Activated B cell treated with CpG ODN at 0.5 μM for 24 hours (primary cell): ENCODE measurements at places on chromosomes 11 and 22.
A peak's percentile ranks its signal among the peaks of the same experiment; 100 is the strongest.

DNA sequence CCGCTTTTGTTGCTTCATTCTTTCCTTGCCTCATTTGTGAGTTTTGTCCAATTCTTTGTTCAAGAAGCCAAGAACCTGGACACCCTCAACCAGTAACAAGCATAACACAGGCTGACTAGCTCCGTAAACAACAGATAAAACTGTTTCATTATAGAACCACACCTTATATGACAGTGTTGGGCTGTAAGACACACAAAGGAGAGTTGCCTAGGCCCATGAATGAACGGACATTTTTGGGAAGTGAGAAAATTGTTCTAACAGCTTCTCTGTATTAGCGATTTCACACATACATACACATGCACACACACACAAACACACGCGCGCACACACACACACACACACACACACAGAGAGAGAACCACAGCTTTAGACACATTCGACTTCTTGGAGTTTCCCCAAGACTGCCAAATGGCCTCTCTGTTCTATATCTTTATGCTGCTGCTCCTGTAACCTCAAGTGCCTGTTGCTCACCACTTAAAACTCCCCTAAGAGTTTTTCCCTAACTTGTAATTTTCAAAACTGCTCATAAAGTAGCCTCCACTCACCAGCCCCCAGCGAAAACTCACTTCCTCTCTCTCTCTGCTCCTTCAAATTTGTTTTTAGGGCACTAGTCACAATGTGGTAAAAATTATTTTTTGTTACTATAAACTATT is 35.9 kb downstream of the CTSC start:
- DNase-seq, result peak; percentile 16

DNA sequence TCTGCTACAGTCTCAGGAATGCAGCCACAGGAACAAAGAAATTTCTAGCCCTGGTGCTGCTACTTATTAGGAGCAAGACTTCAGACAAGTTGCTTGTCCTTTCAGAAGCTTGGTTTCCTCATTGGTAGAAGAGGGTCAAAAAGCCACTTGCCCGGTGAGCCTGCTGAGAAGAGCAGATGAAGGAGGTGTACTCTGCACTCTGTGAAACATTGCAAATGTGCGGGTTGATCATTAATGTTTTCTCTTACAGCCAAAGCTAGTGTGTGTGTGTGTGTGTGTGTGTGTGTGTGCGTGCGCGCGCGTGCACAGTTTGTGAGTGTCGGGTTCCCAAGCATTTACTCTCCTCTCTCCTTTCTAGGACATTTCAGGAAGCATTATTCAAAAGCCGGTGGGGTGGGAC is 86.3 kb upstream of the NNMT start:
- DNase-seq, result no peak

DNA sequence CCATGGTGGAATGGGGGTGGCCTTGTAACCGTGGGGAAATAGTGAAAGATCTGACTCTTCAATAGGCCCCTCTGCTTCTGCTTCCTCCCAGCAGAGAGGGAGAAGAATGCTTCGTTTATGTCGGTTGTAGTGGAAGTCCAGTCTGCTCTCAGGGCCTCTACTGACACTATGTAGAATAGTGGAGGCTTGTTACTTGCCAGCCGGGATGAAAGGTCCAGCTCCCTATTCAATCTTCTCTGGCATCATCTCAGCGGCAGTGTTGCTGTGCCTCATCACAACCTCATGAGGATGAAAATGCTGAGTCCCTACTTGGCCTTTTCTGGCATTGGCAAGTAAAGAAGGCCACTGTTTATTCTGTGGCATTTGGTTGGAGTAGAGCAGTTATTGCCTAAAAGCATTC is 820.9 kb upstream of the TENM4 start:
- DNase-seq, result no peak

DNA sequence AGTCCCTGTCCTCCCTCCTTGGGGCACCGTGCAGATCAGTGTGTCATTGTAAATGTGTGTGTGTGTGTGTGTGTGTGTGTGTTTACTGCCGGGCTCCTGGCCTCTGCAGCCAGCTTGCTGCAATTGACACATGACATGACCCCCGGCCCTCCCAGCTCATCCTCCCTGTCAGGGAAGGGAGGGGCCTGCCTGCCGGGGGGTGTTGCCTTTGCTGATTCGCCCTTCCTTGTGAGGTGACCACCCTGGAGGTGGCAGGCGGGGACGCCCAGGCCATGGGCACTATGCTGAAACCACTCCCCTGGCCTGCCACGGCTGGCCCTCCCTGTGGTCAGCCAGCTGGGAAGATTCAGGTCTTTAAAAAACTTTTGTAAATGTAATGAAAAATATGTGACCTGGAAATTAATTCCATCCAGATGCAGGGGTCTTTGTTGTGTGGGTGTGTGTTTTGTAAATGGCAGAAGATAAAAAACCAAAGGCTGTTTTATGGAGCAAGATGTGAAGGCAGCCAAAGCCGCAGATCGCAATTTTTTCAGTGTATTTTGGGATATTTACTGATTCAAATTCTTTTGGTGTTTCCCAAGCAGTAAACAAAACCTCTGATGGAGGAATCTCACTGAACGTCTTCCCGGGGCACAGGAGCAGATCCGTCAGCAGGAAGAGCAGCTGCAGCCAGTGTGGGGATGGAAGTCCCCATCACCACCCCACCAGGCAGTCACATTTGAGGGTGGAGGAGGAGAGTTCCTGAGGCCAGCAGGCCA is 23.2 kb downstream of the SHISAL1 start:
- DNase-seq, result no peak

DNA sequence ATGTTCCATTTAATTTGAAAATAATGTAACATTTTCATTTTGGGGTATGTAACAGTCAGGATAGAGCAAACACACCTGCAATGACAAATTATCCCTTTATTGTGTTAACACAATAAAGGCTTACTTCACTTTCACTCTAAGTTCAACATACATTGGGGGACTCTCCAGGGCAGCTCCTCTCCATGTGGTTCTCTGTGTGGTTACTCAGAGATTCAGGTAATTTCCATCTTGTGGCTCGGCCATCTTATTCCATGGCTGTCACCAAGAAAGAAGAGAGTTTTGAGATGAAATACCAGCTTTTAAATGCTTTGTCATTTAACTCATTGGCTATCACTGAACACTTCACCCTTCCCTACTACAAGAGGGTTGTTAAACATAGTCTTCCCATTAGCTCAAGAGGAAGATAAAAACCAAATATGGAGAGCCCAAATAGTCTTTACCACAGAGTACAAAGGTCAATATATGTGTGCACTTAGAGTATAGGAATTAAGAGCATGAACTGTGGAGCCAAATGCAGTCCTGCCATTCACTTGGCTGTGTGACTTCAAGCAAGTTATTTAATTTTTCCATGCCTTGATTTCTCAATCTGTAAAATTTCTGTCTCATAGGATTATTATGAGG is 10.6 kb upstream of the TPH1 start:
- no peak for DNase-seq

- no peak for DNase-seq
Measured at GRCh38 chr11:62710001-62710345, 2.5 kb downstream of the GNG3 start.

DNA sequence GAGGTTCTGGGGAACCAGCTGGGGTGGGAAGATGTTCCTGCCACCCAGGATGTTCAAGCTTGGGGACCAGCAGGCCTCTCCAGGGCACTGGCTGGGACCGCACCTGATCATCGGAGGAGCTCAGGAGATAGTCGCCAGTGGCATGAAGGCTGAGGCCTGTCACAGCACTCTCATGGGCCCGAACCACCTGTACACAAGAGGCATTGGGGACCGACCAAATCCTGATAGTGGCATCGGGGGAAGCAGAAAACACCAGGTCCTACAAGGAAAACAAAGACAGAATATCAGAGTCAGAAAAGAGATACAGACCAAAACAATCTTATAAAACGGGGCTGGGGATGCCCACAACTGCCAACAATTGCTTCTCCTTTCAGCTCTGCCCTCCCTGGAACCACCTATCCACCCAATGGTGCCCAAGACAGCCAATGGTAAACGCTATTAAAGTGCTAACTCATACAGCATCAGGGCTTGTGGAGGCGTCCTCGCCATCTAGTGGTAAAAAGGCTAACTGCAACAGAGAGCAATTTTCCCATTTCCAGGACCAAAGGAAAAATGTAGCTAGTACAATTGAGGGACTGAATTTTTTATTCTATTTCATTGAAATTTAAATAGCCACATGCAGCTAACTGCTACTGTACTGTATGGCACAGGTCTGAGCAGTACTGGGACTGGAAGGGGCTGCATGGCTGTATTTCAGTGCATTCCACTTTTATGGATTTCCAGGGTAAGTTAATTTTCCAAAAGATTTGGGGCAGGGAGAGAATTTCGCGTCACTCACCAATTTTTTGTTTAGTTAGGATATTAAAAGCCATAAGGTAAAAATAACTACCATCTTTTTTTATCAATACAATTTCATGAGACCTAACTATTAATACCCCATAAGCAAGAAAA is 7.1 kb downstream of the PRPF19 start:
- no peak for DNase-seq

DNA sequence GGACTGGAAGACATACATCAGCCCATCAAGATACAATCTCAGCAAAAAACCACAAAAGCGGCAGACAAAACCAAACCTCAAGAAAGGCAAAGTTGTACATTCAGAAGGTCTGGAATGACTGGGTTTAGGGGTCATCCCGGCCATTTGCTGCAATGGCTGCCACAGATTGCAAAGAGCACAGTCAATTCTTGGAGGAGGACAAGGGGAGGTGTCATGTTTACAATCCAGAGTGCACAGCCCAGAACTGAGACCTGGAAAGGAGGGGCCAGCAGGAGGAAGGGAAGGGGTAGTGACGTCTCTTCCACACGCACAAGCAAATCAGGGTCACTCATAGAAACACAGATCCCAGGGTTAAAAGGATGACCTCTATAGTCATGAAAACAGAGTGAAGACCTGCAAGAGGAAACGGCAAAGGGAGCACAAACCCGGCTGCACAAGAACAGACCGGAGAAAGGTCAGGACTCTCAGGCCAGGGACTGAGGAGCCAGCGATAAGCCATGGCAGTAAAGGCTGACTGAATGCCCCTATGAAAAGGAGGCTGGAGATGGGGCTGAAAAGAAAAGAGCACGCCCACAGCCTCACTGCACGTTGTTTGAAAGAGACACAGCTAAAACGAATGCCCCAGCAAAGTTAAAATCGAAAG is 18.2 kb upstream of the MUC5AC start:
- DNase-seq, result no peak

DNA sequence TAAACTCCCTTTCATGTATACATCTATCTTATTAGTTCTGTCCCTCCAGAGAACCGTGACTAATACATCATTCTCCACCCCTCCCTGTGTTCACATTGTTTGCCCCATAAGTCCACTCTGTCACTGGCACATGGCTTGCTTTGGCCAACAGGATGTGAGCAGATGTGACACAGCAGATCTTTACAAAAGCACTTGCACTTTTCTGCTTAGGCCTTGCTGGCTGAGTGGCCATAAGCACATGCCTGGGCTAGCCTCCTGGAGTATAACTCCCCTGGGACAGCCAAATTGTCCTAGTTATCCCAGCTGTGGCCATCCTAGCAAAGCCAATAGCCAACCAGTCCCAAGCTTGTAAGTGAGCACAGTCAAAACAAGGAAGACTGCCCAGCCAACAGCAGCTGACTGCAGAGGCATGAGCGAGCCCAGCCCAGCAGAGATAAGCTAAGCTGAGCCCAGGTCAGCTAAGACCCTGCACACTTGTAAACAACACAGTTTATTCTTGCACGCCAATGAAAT is 9.7 kb upstream of the RCN1 start:
- DNase-seq, result no peak

DNA sequence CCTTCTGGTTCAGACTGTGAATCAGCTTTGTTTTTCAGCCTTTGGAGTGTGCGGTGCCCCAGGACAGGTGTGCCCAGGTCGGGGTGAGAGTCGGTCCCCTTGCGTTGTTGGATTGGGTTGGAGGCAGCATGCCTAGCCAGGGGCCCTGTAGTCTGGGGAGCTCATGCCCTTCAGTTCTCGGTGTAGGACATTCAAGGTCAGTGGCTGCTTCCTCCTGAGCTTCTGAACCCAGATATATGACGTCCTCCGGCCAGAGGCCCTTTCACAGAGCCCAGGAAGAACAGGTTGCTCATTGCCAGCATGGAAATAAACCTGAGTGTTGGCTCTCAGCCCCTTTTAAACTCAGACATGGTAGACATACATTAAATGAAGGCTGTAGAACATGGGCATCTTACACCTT is 2.7 kb downstream of the CSRP3 start:
- no peak for DNase-seq

- no peak for DNase-seq
Measured at GRCh38 chr22:27212617-27213177, 555.3 kb downstream of the MIAT start.

- no peak for DNase-seq
Measured at GRCh38 chr11:73296501-73297230, 11.4 kb upstream of the ARHGEF17 start.
